ENCODE measurements at places on chromosomes 1 and 21. TPM values are rescaled to one million over a fixed set of nuclear protein-coding genes. Genes with fewer than 3 reads are reported as not detected.

SPRR2G gene
- not detected for total RNA-seq

TNFRSF18 gene
- total RNA-seq = 0.18 TPM

RGSL1 gene
- not detected for total RNA-seq

DNA sequence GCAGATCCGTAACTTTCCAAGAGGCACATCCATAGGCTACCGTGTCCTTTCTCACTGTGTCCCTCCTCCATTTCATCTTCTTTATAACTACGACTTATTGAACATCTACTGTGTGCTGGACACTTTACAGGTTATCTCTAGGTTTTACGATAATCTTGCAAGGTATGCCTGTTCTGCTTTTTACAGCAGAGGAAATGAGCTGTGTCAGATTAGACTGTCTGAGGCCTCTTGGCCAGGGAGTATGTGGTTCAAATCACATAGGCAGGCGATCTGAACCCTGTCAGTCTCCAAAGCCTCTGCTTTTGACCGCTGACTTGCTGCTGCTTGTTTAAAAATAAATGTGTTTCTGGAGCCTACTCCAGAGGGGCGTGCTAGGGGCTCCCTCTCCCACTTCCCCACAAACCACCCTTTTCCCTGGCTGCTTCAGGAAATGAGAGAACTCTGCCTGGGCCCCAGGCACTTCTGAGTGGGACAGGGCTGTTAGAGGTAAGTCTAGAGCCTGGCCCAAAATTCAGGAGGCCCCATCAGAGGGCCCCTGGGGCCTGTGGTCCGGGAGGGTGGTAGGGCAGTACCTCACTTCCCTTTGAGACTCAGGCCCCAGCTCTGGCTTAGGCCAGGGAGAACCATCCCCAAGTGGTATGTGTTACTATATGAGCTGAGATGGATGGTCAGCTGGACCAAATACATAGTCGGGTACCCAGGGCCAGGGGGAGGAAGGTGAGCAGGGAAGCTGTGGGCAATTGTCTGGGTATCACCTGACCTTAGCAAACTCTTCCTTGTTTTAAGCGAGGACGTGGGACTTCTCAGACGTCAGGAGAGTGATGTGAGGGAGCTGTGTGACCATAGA lies 4.4 kb downstream of the PSEN2 start:
- DNase-seq = no peak

- no peak for DNase-seq
Measured at GRCh38 chr1:192595299-192595698, 19.7 kb downstream of the RGS1 start.

DNA sequence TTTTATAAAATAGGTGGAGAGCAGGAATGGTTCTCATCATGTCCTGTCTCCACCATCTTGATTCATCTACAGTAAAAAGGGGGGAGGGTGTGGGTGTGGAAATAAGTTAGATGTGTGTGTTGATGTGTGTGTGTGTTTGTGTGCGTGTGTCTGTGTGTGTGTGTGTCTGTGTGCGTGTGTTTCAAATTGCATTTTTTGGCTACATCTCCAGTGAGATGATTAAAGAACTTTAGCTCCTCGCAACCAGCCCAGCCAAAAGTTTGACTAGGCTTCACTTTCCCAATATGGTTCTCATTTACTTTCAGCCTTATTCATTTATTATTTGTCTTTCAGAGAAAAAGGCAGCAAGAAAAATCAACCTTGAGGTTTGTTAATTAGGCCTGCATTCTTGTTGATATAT lies 14.7 kb upstream of the HAO2 start:
- DNase-seq = no peak

DNA sequence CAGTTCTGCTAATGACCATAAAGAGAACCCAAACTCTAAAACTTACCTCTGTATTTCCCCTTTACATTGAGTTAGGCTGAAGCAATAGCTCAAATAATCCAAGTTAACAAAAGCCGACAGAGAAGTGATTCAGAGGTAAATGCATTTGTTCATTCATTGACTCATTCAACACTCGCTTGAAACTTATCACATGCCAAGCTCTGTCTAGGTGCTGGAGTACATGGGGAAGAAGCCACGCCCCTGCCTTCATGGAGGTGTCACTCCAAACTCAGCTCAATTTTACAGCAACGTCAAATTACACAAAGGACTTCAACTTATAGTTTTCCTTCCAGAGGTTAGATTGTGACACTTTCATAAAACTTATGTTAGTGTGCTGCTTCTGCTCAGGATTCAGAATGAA lies 45.8 kb downstream of the SLC25A24 start:
- no peak for DNase-seq

Measured in pulmonary artery endothelial cell (primary cell).